ENCODE measurements at places on chromosomes 16 and 17.
A peak's percentile ranks its signal among the peaks of the same experiment; 100 is the strongest.

DNA sequence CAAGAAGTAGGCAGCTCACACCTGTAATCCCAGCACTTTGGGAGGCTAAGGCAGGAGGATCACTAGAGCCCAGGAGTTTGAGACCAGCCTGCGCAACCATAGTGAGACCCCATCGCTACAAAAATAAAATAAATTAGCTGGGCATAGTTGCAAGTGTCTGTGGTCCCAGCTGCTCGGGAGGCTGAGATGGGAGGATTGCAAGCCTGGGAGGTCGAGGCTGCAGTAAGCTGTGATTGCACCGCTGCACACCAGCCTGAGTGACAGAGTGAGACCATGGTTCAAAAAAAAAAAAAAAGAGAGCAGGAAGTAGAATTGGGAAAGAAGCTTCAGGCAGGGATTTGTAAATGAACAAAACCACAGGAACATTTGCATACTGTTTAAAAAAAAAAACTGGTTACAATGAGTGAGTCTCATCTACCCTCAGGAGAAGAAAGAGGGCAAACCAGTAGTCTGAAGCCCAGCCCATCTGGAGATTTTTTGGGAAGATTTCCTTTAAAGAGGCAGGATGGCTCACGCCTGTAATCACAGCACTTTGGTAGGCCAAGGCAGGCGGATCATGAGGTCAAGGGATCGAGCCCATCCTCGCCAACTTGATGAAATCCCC is 7.9 kb downstream of the MPV17L start:
- DNase-seq, result no peak

- no peak for DNase-seq
Measured at GRCh38 chr17:73720187-73720834, 76.1 kb upstream of the SDK2 start.

GRCh38 chr17:27952366-27952765 is 59.2 kb upstream of the LYRM9 start:
- DNase-seq, result no peak

GRCh38 chr17:74702116-74702871 is 10.4 kb downstream of the CD300LF start:
- no peak for DNase-seq

GRCh38 chr16:4519274-4520058 is 19.1 kb downstream of the CDIP1 start:
- DNase-seq, result no peak

- peak; percentile 73 for DNase-seq
Measured at GRCh38 chr17:14302091-14302430, 1.2 kb downstream of the HS3ST3B1 start.

DNA sequence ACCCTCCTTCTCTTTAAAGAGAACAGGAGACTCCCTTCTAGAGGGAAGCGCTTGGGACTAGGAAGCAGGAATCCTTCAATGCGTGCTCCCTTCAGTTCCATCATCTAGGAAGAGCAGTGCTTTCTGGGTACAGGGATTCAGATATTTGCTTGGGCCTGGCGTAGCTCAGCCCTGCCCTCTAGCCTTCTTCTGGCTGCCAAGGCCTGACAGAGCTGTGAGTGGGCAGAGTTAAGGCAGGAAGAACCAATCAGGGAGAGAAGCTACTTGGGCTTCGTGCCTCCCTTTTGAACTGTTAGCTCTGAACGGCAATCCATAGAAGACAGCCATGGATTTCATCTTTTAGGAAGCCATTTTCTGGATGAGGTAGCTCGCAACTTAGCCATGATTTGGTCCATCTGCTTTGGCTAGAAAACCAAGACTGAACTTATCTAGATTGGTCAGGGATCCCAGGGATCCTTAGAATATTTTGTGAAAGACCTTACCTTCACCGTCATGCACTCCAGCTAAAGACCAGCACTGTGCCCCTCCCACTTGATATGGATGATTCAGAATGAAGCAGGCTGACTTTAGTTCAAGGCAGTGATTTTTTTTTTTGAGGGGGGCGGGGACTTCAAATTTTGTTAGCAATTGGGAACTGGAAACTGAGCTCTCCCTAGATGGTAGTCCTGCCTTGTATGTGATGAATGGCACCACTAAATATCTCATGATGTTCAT is 2.5 kb upstream of the CORO6 start:
- DNase-seq, result no peak

- no peak for DNase-seq
Measured at GRCh38 chr16:67350324-67350723, 23.7 kb downstream of the LRRC36 start.
